Fibroblast of skin of left biceps (primary cell): ENCODE measurements at places on chromosomes 11 and 22.

- no peak for DNase-seq
Measured at GRCh38 chr11:6336293-6336692, 16.0 kb upstream of the CAVIN3 start.

GRCh38 chr11:36437413-36437812 is 72.7 kb downstream of the TRAF6 start:
- DNase-seq, result no peak

DNA sequence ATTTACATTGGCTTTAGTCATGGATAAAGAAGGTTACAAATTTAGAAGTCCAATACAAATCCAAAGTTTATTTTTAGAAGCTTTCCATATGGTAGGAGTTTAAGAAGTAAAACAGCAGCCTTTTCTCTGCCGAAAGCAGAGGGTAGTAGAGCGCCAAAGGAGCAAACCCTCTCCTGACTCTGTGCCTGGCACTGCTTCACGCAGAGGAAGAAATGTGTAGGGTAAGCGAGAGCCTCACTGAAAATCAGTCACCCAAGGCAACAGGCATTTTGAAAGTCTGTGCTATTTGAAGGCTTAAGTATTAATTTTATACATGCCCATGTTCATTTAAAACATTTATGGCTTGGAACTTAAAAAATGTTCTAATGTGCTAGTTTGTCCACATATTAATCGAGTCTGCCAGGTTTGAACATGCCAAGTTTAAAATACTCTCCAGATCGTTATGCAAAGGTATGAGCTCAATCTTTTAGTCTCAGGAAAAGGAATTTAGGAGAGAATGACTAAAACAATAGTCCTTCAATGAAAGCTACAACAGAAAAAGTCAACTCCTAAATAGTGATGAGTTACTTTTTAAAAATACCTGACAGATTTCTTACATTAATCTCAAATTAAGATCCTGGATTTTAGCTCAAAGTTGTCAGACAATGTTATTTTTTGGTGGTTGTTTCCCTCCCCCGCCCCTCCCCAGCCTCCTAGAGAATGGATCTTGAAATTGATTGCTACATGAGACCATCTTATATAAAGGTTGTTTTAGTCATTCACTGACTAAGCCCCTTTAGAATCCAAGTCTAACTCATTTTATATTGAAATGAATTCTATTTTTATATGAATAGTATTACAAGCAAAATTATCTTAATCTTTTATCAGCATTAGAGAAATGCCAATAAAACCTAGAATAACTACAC is 38.7 kb downstream of the MRTFA start:
- DNase-seq, result no peak

- no peak for DNase-seq
Measured at GRCh38 chr11:65719871-65720210, 757 bp downstream of the RNASEH2C start.

DNA sequence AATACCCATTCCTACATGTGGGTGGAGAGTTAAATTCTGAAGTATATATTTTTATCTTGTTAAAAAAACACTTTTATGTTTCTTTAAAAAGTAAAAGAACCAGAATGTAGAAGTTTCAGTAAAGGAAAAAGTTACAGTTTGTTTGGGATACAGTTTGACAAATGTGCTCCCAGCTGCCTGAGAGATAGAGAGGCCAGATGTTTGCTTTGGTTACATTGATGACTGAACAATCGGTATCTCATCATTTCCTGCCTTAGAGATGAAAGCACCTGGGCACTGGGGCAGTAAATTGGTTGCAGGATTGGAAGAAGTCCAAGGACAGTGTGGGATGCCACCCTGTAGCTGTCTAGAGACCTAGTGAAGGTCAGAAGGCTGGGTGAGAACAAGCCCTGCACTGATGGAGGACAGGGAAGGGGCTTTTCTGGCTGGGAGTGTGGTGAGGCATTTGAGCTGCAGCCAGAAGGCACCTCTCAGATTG is 16.6 kb downstream of the MED15 start:
- no peak for DNase-seq

GRCh38 chr22:42752230-42752746 is 31.6 kb upstream of the A4GALT start:
- no peak for DNase-seq

- DNase-seq, result no peak
Measured at GRCh38 chr11:117565709-117566108, 231.3 kb downstream of the DSCAML1 start.
